ENCODE measurements at places on chromosomes 5 and 9. TPM values are rescaled to one million over a fixed set of nuclear protein-coding genes. Genes with fewer than 3 reads are reported as not detected.

Gene DCAF10
- 34.6 TPM for total RNA-seq

Gene GLDC
- 1.3 TPM for total RNA-seq

Gene COL23A1
- 0.75 TPM for total RNA-seq

Gene SLC46A2
- not detected for total RNA-seq

Gene UGT3A2
- not detected for total RNA-seq

Gene ARHGEF39
- total RNA-seq, result 0.19 TPM

Gene CER1
- total RNA-seq, result not detected

Gene INSL6
- not detected for total RNA-seq

Gene PRDM9
- not detected for total RNA-seq

Gene PCDHB16
- 1.0 TPM for total RNA-seq

Gene GRIA1
- not detected for total RNA-seq

Gene SSBP2
- total RNA-seq, result 27.2 TPM

Gene PAPPA
- total RNA-seq, result 80.3 TPM

Gene SV2C
- total RNA-seq, result not detected

Gene FAM53C
- total RNA-seq, result 27.2 TPM

Gene TAF11L5
- not detected for total RNA-seq

Gene ZFP37
- total RNA-seq, result 1.4 TPM

Gene MARCOL
- not detected for total RNA-seq

Gene DEPDC1B
- 0.94 TPM for total RNA-seq

Gene LPAR1
- 39.0 TPM for total RNA-seq

Gene PARP8
- total RNA-seq, result 6.1 TPM

Gene GARIN3
- total RNA-seq, result not detected

Gene CCNJL
- total RNA-seq, result 0.39 TPM

Gene ZDHHC11
- 0.20 TPM for total RNA-seq

Gene SLCO4C1
- 0.05 TPM for total RNA-seq

Gene FGF18
- not detected for total RNA-seq

Gene FCN2
- not detected for total RNA-seq

Gene CDKN2B
- 16.2 TPM for total RNA-seq

Gene SLC27A6
- 1.6 TPM for total RNA-seq

Gene GPR107
- 23.6 TPM for total RNA-seq

Gene PCDHGA3
- 5.1 TPM for total RNA-seq

Gene CTSV
- not detected for total RNA-seq

Gene C5orf52
- not detected for total RNA-seq

Gene OSMR
- total RNA-seq, result 135 TPM

Gene SHOC1
- not detected for total RNA-seq

Gene ZNF474
- not detected for total RNA-seq

Gene CHSY3
- total RNA-seq, result 6.3 TPM

Gene PPP2R2B
- total RNA-seq, result not detected

Gene FBP1
- not detected for total RNA-seq

Gene PCDHB6
- 0.06 TPM for total RNA-seq

Gene RGS7BP
- 0.98 TPM for total RNA-seq

Gene PCDHGC5
- 2.1 TPM for total RNA-seq

Gene NDOR1
- 8.0 TPM for total RNA-seq

Gene TMEFF1
- 1.9 TPM for total RNA-seq

Gene AIF1L
- 0.75 TPM for total RNA-seq

Gene CARTPT
- not detected for total RNA-seq

Gene GMCL2
- not detected for total RNA-seq

Gene FRRS1L
- total RNA-seq, result 0.10 TPM

Gene FST
- total RNA-seq, result 10.0 TPM

Gene PIP5KL1
- 4.5 TPM for total RNA-seq

Gene LMNB1
- total RNA-seq, result 10.2 TPM

Gene PAX5
- not detected for total RNA-seq

Gene PLPP7
- total RNA-seq, result 22.2 TPM
